NB4 (cell line): ENCODE measurements at places on chromosomes 12 and 14.
A peak's percentile ranks its signal among the peaks of the same experiment; 100 is the strongest.

GRCh38 chr14:76939015-76939742 is 89.3 kb downstream of the IRF2BPL start:
- DNase-seq, result no peak

GRCh38 chr14:37197421-37198272 is at the start of gene MIPOL1:
Gene MIPOL1 (plus strand): TSS chr14:37197937. CDS start chr14:37247889, 49,952 bp downstream.
- no peak for DNase-seq

- no peak for DNase-seq
Measured at GRCh38 chr14:38238878-38239277, 17.0 kb downstream of the CLEC14A start.

DNA sequence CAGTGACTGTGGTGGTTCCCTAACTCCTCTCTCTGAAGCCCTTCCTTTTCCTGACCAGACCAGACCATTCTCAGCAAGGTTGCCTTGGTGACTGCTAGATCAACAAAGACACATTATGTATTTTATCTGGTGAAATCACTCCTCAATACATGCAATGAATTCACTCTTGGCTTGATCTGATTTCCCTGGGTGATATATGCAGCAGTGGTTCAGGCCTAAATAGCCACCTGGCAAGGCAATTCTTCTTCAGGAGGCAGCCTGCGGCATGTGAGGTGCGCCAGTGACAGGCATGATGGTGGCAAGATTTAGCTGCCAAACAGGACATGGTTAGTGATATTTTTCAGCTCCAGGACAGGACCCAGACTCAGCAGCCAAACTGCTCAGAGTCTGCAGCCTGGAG is 350.3 kb upstream of the CCDC196 start:
- no peak for DNase-seq

DNA sequence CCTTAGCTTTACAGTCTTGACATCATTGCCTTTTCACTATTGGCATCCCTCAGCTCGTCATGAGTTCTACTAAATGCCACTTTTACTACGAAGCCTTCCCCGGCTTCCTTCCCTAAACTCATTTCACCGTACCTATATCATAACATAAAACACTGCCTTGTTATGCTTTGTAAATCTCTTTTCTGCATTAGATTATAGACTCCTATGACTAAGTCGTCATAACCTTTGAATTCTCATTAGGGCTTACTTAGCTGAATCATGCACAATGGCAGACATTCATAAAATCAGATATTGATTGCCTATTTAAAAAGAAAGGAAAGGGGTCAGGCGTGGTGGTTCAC is 21.0 kb downstream of the BTG1 start:
- no peak for DNase-seq

- no peak for DNase-seq
Measured at GRCh38 chr14:39366460-39367386, 65.5 kb downstream of the FBXO33 start.

DNA sequence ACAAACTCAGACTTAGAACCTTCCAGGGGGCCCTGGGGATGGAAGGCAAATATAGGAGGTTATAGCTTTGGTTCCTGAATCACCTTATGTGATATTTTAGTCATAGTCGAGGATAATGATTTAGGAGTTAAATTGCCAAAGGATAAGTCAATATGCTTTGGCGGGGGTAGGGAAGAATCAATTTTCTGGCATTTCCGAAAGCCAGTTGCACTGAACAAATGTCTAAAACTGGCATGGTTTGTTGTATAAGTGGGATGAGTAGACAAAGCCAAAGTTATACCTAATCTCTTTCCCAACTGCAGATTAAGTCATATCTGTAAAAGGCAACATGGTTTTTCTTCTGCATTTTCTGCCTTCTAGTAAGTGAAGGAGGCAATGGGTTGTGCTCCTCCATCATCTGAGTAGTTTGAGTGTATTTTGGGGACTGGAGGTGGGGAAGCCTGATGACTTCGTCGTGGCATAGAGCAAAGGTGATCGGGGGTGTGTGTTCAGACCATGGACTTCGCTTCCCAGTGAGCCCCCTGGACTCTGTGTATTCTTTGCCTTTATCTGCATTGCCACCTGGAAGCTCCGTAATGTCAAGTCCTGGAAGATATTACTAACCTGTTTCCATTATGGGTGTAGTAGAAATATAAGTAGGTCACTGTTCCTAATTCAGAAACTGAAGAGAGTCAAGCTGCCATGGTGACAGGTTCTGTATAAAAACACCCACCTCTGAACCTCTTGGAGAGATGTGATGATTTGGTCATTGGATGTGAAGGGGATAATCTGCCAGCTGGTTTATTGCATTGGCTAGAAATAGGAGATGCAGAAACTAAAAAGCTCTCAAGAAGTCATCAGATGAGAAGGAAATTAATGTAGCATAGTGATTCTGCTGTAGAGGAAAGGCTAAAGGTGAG is 24.5 kb downstream of the PPFIBP1 start:
- peak; percentile 23 for DNase-seq

- no peak for DNase-seq
Measured at GRCh38 chr12:100295764-100296555, 29.0 kb downstream of the SCYL2 start.

DNA sequence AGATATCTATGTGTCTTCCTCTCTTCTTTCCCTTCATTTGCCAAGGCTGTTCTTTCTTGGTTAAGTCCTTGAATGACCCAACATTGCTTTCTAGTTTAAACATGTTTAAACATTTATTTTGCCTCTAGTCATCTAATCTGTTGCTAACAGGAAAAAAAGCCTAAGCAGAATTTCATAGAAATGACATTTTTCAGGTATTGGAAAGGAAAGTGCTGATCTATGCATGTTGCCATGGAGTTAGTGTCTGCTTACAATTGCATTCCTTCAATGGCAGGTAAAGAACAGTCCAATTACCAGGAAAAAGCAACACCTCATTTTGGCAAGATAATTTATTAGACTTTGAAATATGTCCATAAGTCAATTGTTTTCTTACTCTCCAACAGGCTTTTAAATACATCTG is 21.5 kb upstream of the SLC2A13 start:
- DNase-seq, result no peak

DNA sequence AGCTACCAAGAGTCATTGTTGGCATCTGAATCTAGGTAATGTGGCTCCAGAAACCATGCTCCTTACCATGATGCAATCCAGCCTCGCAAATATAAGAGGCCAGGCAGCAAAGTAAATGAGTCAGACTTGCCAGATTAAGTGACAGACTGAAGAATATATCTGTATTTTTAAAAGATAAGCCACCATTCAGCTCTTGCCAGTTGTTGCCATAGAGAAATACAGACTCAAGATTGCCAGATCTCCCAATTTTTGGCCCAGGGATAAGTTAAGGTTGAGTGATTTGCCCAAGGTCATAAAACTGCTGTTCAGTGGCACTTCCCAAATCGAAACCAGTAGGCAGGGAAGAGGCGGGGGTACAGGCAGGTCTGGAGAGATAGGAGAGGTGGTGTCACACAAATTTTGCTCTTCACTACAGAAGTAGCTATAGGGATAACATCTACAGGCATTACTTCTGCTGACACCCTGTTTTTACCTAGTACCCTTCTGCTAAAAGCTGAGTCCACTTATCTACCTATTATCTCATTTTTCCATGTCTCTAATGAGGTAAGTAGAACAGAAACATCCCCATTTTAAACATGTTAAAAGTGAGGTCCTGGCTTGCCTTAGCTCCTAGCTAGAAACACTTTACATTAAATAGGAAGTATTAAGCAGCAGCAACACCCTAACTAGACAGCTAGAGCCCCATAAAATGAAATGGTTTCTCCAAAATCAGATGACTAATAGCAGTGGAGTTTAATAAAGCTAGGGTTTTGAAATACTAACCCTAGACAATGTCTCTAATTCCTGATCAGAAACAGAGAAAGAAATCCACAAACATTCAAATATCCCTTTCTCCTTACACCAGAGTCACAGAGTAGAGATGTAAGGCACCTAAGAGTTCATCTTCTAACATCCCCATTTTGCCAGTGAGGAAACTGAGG is 19.5 kb downstream of the DCAF5 start:
- DNase-seq, result peak; percentile 70

GRCh38 chr14:64812412-64812811 is 67.3 kb downstream of the SPTB start:
- no peak for DNase-seq

DNA sequence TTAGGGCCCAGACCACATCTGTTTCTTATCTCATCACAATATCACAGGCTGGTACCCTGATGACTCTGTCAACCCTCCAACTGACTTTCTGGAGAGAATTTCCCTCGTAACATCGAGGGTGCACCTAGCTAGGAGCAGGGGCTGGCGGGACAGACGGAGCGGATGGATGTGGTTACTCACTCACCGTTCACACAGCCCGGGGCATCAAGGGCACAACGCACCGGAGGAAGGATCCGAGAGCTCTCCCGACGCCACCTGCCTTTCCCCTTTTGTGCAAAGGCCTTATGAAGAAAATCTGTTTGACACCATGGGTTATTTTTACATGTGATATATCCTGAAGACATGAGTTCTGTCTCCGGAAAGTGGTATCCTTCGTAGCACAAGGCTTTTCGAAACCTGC is 31.4 kb downstream of the SLC15A4 start:
- DNase-seq, result no peak

- DNase-seq, result peak; percentile 66
Measured at GRCh38 chr14:21734457-21735074, 60.9 kb upstream of the OR4E1 start.

DNA sequence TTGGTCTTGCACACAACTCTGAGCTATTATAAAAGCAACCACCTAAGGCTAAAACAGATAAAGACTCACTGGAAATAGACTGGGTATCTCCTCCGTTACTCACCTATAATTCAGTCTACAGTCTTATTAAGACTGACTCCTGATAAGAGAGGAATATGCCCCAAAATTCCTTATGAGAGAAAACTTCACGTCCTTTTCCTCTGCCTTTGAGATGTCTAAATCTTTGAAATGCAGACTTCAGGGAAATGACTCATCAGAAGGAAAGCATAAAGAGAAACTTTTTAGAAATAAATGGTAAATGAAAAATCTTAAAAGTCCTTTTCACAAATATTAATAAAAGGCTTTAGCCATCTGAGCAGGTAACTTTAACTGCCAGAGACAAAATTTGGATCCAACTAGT is 187.5 kb upstream of the RTL1 start:
- no peak for DNase-seq

- no peak for DNase-seq
Measured at GRCh38 chr12:112557951-112558630, 139.3 kb downstream of the PTPN11 start.

- DNase-seq, result no peak
Measured at GRCh38 chr14:65821224-65821753, 408.8 kb downstream of the FUT8 start.

DNA sequence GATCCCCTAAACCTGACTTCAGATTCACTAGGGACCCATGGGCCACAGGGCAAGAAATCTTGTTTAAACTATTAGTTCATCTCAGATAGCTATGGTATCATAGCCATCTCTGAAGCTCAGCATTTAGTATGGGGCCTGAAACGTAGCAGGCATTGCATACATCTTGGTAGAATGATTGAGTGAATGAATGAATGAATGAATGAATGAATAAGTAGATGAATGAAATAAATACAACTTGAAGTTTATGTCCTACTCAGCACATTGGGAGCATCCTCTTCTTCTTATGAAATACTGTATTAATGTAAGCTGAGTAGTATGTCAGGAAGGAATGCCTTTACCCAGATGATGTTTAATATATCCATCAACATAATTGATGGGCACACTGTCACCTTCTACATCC is 175.4 kb upstream of the EEA1 start:
- no peak for DNase-seq

DNA sequence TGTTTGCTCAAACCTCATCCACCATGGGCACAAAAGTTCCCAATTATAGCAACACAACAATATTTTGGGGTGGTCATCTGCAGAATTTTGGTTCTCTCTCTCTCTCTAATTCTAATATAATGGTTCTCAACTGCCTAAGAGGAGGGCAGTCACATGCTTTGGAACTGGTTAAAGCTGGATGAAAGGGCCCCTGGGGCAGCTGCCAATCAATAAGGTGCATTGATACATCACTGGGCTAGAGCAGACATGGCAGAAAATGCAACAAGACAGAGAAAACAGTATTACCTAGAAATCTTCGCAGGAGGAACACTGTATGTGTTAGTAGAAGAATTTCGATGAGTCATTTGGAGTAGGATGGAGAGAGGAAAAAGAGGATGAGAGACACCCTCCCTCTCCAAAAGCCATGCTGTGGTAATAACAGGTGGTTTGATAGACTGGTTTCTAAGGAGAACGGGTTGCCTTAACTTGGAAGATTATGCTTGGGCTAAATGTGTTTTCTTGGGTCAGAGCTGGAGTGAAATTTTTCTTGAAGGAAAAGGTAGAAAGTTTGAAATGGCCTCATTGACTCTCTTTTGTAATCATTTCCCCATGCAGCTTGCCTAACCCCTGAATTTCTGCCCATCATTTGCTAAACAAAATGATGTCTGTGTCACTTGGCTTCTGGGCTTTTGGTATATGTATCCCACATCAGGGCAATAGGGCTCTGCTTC is 67.1 kb upstream of the HIF1A start:
- no peak for DNase-seq

DNA sequence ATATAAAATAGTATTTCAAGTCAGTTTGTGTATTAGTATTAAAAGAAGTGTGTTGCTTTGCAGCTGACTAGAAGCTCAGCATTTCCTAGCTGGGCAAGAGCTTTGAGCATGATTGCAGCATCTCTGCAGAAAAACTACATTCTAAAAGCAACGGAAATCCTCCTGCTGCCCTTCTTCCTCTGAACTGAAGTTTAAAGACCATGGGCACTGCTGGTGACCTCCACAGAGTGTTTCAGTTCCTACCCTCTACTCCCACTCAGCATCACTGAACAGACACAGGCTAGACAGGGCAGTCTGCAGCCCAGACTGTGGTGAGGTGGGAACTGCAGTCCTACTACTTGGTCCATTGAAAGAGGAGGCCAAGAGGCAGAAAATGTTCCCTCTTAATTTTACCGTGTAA is 59.0 kb downstream of the FAR2 start:
- DNase-seq, result peak; percentile 98

DNA sequence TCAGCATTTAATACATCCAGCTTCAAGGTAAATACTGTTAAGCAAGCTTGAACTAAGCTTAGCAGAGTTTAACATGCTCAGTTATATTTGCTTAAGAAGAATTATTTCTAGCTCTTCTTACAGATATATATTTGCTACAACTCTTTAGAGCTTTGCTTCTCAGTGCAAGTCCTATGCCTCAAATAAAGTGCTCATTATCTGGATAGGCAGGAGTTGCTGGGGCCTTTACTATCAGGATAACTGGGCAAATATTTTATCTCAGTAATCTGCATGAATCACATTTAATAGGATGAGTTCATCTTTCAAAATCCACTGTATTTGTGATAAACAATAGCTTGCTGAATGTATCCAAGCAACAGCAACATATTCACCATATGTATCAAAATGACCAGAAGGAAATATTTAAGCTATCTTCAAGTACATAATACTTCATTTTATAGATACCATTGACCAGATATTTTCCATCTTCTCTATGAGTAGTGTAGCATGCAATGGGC is 187.6 kb downstream of the NOVA1 start:
- no peak for DNase-seq

DNA sequence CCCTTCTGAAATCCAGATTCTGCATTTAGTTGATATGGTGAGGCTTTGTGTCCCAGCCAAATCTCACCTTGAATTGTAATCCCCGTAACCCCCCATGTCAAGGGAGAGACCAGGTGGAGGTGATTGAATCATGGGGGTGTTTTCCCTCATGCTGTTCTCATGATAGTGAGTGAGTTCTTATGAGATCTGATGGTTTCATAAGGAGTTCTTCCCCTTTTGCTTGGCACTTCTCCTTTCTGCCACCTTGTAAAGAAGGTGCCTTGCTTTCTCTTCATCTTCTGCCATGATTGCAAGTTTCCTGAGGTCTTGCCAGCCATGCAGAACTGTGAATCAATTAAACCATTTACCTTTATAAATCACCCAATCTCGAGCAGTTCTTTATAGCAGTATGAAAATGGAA is 23.1 kb upstream of the C12orf42 start:
- DNase-seq, result peak; percentile 17

GRCh38 chr12:3557116-3557697 is 66.2 kb downstream of the PRMT8 start:
- DNase-seq, result no peak
